ENCODE measurements at places on chromosomes 1 and 21. TPM values are rescaled to one million over a fixed set of nuclear protein-coding genes. Genes with fewer than 3 reads are reported as not detected.

GRCh38 chr21:39654951-39655350 lies 42.2 kb downstream of the B3GALT5 start:
- DNase-seq = no peak

GRCh38 chr1:46522969-46523320 lies 28.5 kb downstream of the KNCN start:
- DNase-seq = no peak

DNA sequence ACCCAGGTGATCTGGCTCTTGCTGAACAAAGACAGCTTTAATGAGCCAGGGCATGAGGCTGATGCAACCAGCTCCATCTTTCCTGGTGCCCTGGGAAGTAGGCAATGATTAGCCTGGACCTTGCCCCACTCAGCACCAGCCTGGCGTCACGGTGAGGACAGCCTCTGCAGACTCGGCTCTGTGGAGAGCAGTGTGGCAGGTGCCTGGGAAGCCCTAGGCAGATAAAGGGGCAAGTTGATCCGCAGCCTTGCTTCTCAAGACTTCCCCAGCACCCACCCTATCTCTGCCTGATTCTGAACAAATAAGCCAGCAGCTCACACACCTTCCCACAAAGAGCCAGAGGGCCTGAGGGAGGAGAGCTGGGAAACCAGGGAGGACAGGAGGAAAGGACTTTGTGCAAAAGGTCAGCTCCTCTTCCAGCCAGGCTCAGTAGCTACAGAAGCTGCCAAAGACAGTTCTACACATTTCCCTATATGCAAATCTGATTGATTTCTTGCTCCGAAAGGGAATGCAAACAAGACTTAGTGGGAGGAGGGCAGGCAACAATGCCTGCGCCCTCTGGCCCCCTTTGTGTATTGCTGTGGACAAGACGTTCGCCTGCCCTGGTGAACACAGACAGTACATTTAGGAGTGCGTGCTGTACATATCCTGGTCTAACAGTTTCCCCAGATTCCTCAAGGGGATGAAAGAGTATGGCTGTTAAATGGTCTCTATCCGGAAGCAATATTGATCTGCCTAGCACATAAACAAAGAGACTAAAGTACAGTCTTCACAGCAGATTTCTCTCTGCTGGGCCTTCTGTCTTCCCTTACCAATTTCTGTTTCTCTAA lies 63.8 kb downstream of the BCAR3 start:
- no peak for DNase-seq

Gene FCRL6
- not detected for total RNA-seq

- no peak for DNase-seq
Observed at GRCh38 chr1:83961571-83962295, 37.2 kb downstream of the TTLL7 start.

Gene ZFP69B
- total RNA-seq = 4.8 TPM

DNA sequence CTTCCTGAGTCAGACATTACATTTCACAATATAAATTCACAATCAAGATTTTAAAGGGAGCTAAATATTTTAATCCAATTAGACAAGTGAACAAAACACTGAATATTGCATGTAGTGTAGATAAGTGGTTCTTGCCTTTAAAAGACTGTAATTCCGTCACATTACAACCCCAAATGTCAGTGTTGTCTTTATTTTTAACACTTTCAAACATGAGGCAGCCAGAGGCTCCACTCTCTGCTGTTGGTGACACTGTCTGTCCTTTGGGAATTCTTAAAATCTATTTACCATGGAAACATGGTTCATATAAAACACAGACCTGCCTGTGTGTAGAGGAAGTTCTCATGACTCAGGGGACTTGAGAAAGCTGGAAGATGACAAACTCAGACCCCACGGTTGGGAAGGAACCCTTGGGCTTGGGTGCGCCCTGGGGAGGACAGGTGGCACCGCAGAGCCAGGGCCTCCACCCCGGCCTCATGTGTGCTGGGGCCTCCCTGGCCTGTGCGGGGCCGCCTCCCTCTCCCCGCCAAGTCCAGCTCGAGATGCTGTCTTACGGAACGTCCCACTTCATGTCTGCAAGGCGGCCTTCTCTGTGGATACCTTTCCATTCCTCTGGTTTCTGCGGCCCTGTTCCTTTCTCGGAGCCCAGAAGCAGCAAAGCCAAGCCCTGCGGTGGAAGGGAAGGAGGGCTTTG lies 239.0 kb downstream of the SDCCAG8 start:
- no peak for DNase-seq

DNA sequence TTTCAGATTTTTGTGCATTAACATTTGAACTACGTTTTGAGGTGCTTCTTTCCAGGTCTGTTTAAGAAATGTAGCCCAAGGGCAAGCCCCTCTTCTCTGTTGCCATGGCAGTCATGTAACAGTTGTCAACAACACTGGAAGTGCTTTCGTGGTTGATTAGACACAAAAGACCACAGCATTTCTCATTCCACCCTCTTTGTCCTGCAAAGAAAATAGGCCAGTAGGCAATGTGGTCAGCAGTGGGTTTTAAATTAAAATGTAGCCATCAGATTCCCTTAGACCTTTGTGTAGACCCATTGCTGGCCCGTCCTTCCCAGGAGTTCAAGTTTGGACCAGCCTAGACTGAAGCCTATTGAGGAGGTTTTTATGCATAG lies 35.4 kb downstream of the VANGL1 start:
- DNase-seq = no peak

Gene OR2T33
- total RNA-seq = not detected

Gene PAQR6
- 4.0 TPM for total RNA-seq

DNA sequence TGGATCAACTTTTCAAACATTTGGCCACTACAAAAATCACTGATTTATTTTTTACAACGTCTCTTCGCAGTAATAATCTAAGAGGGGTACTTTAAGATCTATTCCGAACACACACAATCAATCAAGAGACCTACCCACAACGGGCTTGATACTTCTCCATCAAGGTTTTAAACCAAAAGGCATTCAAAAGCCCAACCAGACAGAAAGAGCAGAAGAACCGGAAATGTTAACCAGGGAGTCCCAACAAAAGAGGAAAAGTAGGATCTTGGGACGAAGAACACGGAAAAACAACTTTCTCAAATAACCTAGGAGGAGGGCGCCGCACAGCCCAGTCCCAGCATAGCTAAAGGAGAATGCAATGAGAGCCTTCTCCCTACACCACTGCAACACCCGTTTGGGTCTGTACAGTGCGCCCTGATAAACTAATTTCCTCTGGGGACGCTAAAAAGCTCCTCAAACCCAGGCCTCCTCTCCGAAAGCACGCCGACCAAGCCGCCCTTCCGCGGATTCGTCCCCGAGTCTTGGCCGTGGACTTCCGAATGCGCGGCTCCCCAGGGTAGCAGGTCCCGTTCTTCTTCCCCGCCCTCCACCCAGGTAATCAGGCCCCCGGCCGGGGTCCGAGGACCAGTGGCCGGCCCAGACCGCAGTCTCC lies 623 bp downstream of the RPL22 start:
- DNase-seq = peak; percentile 45

DNA sequence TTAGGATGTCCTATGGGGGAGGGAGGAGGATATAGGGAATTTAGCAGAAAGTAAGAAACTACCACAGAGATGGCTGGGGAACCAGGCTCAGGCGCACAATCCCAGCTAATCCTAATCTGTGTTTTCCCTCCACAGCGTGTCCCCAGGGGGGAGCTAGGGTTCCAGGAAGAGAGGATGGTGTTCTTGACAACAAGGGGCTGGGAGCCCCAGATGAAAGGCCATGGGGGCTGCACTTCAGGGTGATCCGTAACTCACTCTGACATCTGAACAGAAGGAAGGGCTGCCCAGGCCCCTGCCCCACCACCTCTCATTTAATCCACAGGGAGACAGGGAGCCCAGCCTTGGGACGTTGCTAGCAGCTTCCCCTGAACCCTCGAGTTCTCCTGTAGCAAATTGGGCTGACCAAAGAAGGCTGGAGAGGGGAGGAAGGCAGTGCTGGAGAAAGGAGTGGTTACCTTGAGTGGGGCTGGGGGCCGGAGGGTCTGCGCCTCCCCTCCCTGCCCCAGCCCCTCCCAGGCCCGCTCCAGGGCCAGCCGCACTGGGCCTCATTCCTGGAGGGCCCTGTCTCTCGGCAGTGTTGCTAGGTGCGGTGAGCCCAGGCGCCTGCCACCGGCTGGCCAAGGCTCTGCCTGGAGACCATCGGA lies 131.7 kb downstream of the TMEM53 start:
- DNase-seq = no peak

- DNase-seq = no peak
Observed at GRCh38 chr1:232560940-232561339, 69.0 kb downstream of the SIPA1L2 start.

GRCh38 chr1:82848043-82848442 lies 1047.3 kb downstream of the ADGRL2 start:
- DNase-seq = no peak

- no peak for DNase-seq
Observed at GRCh38 chr1:174407665-174408064, 40.1 kb upstream of the GPR52 start.

Gene OBSCN
- total RNA-seq = 14.3 TPM

DNA sequence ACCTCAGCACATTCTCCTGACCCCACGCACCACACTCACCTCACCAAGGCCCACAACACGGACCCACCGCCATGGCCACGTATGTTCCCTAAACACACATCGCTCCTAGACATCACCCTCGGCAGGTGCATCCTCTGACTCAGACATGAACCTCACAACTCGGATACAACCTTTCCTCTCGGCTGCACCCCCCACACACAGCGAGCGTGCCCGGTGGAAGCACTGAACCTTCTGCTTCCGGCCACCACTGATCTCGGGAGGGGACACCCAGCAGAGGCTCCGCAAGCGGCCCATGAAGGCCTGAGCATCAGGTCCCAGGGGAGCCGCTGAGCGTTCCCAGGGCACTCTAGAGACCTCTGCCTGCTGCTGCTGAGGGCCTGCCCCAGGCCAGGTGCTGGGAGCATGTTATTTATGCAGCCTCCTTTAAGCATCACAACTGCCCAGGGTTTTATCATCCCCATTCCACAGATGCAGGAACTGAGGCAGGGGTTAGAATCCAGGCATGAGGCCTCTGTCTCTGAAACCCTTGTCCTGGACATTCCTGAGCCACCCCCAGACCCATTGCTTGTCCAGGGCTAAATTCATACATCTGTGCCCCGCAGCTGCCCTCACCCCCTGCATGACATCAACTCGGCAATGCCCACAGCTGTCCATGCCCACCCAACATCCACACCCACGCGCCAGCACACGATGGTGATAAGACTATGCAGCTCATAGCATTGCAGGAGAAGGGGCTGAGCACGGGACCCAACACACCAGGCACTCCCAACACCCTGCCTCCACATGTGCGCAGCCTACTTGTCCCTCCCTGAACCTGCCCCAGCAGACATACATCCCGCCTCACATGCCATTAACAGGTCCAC lies 27.0 kb downstream of the SDC3 start:
- peak; percentile 12 for DNase-seq

Gene CBR3
- total RNA-seq = 27.6 TPM

DNA sequence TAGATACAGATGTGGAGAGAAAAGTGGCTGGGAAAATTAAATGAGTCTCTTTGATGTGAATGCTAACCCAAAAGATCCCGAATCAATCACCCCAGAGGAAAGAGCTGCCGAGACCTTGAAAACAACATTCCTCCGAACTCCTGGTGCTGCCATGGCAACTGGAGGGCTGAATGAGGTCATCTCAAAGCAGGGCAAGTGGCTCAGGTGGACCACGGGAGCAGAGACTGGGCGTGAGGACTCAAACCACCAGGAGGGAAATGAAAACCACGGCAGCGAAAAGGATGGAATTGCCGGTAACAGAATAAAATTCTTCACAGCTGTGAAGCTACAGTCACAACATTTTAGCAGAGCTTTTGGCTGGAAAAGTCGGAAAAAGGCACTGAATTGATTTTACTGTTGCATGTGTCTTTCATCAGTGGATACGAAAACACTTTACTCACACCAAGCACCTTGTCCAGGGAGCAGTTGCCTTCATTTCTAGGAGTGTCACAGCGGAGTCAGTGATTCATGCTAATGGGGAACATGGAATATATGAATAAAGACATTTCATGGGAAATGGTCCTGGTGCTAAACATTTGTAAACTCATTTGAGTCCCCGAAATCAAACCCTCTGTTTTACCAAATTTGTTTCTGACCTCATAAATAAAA lies 23.2 kb upstream of the BECN2 start:
- DNase-seq = no peak

Gene TRIM63
- total RNA-seq = 0.17 TPM

Gene FMOD
- total RNA-seq = 1.9 TPM

Measured in activated CD4-positive, alpha-beta memory T cell treated with anti-CD3 and anti-CD28 coated beads for 36 hours (primary cell).